ENCODE measurements at places on chromosomes 11 and 22. TPM values are rescaled to one million over a fixed set of nuclear protein-coding genes. Genes with fewer than 3 reads are reported as not detected.

DNA sequence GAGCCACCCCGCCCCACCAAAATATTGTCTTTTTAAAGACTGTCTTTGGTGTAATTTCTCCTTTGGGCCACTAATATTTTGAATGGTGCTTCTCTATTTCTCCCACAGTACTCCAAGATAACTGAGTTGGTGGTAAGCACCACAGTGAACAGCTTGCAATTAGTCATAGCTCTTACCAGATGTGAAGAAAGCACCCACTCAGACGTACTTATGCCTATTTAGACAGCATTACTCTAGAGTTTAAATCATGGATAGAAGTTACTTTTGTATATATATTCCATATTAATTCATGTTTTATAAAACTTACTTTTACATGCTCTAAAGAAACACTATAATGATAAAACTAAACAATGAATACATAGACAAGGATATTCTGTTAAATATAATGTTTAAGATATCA lies 12.7 kb downstream of the ANO3 start:
- no peak overlapping the region for H3K27ac ChIP-seq
- H3K4me3 ChIP-seq: no peak overlapping the region
- H3K4me1 ChIP-seq: no peaks in the 10 kb centered on the region
- H3K36me3 ChIP-seq: no peaks in the 10 kb centered on the region

GRCh38 chr11:70879601-70880285 lies 372.6 kb downstream of the SHANK2 start:
- no peak overlapping the region for H3K4me3 ChIP-seq
- peaks cover 2% of the 10 kb centered on the region for H3K36me3 ChIP-seq
- peaks cover 3% of the 10 kb centered on the region for H3K4me1 ChIP-seq
- no peaks in the 10 kb centered on the region for H3K27me3 ChIP-seq

GRCh38 chr11:119687373-119688046 lies 41.5 kb downstream of the NECTIN1 start:
- peak overlapping the region; percentile 44 for H3K27ac ChIP-seq
- no peak overlapping the region for H3K4me3 ChIP-seq
- peaks cover 25% of the 10 kb centered on the region for H3K4me1 ChIP-seq
- no peak for DNase-seq
- no peaks in the 10 kb centered on the region for H3K36me3 ChIP-seq

- no peak overlapping the region for H3K27ac ChIP-seq
Observed at GRCh38 chr11:42802201-42802899, 509.4 kb upstream of the API5 start.

DNA sequence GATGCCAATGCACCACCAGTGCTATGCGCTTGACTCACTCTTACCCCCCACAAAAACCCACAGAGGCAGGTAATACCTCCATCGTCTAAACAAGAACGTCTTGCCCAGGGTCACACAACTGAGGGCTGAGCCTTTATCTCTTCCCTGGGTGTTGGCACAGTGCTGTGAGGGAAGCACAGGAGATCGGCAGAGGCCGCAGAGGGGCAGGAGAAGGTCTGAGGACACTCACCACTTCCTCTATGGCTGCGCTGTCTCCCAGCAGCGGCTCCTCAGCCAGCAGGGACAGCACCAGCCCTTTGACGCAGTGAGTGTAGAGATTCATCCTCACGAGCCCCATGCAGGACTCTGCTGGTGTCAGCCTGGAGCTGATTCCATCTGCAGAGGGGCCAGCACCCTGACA lies 19.9 kb downstream of the HPS4 start:
- DNase-seq: no peak
- H3K36me3 ChIP-seq: peaks cover 8% of the 10 kb centered on the region
- H3K4me3 ChIP-seq: no peak overlapping the region
- no peaks in the 10 kb centered on the region for H3K27me3 ChIP-seq
- H3K4me1 ChIP-seq: no peaks in the 10 kb centered on the region

CARD10 gene
- 44.1 TPM for total RNA-seq
